ENCODE measurements at places on chromosomes 12 and 14.

DNA sequence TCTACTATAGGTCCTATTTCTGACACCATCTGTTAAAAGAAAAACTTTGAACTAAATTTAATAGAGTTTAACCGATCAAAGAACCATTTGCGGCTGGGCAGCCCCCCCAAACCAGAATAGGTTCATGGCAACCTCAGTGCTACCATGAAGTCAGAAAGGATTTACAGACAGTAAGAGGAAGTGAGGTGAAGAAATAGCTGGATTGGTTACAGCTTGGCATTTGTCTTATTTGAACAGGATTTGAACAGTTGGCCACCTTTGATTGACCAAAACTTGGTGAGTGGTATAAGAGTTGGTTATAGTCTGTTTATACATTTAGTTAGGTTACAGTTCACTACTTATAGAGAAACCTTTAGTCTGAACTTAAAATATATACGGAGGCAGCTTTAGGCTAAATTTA lies 88.9 kb downstream of the TXNDC16 start:
- no peak for DNase-seq

DNA sequence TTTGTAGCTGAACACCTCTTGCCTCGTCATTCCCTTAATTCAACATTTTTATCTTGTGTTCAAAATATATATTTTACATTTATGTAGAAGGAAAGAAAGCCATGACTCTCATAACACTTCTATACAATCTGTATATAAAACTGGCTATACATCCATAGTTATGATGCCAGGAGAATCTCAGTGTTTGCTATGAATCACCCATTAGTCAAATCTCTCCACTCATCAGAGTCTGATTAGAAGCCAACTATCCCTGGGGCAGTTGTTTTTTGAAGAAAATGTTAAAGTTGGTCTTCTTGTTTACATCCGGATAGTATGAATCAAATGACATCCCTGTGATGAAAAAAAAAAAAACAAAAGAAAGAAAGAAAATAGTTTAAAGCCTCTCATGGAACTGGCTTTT lies 503.9 kb downstream of the NELL2 start:
- no peak for DNase-seq

- no peak for DNase-seq
Measured at GRCh38 chr12:26857465-26858176, 24.6 kb upstream of the ITPR2 start.

DNA sequence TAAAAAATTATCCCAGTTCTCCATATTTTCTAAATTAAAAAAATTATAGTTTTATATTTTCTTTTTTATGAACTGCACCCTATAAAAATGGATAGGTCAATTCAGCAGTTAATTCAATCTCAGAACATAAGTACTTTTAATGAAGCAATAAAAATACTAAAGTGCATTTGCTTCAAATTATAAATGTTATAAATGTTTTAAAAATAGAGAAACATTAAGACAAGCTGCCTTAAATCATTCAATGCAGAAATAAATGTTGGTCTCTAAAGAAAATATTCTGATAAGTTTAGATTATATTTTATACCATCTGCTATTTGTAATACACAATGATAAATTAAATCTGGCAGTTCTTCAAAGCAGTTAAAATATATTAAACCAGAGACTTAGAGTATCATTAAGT lies 65.6 kb downstream of the ZC3H14 start:
- DNase-seq, result no peak

DNA sequence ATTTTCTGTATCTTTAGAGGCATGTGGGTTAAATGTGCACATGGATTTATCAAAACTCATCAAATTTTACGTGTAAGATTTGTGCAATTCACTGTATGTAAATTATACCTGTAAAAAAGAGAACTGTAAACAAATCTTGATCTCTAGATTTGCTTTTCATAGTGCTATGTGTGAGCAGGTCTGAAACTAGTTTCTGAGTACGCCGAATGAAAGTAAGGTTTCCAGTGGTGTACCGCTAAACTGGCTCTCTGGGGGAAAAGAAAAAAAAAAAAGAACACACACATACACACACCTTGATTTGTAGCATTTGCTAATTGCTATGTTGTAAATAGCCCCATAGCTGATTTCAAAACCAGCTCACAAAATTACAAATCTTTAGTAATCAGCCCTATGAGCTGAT lies 8.6 kb upstream of the SLC41A2 start:
- DNase-seq, result no peak

GRCh38 chr14:53328841-53329240 lies 175.7 kb upstream of the DDHD1 start:
- no peak for DNase-seq

GRCh38 chr14:105494606-105494929 lies 3.5 kb downstream of the TEDC1 start:
- no peak for DNase-seq

DNA sequence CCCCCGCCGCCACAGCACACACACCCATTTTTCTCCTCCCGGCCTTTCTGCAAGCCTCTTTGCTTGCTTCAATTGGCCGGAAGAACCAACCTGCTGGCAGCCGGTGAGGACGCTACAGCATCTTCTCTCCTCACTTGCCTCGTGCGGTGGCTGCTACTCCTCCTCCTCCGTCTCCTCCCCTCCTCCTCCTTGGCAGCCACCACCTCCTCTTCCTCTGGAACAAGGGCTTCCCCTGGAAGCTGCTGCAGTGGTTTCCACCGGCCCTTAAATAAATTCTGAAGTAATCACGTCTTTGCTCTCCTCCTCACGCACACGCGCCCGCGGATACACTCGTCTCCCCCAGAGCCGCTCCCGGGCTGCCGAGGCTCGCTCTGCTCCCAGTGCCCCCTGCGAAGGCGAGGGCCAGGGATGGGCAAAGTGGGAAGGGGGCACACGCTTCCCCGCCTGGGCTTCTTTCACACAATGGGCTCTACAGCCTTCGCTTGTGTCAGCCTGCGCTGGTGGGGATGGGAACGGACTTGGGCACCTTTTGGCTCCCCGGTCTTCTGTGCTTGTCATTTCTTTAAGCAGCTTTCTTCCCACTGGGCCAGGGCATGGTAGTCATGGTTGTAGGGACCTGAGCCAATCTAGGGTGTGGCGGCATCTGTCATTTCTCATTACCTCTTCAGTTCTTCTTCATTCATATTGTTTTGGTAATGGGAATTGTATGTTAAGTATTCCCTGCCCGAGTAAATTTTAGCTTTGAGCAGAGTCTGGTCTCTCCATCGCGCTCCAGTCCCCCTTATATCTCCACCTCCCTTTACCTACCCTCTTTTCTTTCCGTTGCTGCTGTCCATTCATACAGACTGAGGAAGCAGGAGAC lies at the start of gene PPFIA2:
PPFIA2 (minus strand) TSS at position 161 of the 862 bp plus-strand sequence.
- DNase-seq, result no peak

GRCh38 chr14:104136472-104137296 lies 1.7 kb upstream of the KIF26A start:
- DNase-seq, result no peak

DNA sequence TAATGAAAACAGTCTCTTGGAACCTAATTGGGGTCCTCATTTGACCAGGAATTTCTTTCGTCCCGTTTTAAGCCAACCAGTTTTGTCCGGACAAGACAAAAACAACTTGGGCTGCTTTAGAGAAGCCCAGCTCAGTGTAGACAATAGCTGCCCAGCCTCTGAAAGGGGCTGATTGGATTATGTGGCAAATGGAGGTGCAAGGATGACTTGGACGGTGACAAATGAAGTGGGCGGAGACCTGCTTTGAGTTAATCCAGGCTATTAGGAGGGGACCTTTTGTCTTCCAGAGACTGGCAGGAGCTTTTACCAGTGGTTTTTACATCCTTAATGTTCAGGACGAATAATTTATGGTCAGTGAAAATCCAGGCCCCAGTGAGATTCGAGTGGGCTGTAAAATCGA lies 4.8 kb downstream of the MEG3 start:
- no peak for DNase-seq

DNA sequence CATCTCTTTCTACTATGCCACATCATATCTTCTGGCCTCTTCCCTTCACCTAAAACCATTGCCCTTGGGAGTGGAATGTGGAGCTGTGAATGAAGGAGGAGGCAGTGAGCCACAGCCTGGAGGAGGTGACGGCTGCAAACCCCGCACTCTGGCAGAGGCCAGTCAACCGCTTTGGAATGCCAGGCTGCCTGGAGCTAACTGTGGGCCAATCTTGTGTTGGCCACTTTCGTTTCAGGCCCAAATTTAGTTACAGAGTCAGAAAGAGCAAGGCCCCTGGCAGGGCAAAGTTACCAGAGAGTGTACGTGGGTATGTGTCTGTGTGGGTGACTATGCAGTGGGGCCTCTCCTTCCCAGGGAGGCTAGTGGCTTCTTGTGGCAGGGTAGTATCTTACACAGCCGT lies 40.1 kb downstream of the CACNA1C start:
- no peak for DNase-seq

DNA sequence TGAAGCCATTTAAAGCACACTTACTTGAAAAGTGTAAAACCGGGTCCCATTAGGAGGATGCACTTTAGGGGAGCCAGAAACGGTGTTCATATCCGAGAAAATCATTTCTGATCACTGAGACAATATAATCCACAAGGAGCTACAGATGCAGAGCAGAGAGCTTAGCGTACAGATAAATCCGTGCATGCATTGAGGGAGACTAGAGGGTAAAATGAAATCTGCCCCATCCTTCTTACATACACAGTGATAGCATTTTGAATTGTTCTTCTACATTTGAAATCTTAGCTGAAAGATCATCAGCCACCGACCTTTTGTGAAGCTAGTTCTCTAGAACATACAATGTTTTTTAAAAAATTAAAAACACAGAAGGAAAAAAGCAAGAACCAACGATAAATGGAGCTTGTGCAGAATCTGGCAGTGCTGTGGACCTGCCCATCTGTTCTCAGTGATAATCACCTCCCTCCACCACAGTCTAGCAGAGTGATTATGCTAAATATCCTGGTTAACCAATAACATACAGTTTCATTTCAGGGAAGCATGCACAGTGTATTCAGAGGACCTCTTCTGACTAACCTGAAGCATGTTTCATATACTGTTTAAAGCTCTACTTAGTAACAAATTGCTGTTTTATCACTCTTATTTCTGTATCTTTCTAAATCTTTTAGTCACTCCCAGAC lies 161.1 kb downstream of the PPFIA2 start:
- no peak for DNase-seq

GRCh38 chr12:69879007-69879960 lies 54.3 kb downstream of the MYRFL start:
- DNase-seq, result peak; percentile 53

DNA sequence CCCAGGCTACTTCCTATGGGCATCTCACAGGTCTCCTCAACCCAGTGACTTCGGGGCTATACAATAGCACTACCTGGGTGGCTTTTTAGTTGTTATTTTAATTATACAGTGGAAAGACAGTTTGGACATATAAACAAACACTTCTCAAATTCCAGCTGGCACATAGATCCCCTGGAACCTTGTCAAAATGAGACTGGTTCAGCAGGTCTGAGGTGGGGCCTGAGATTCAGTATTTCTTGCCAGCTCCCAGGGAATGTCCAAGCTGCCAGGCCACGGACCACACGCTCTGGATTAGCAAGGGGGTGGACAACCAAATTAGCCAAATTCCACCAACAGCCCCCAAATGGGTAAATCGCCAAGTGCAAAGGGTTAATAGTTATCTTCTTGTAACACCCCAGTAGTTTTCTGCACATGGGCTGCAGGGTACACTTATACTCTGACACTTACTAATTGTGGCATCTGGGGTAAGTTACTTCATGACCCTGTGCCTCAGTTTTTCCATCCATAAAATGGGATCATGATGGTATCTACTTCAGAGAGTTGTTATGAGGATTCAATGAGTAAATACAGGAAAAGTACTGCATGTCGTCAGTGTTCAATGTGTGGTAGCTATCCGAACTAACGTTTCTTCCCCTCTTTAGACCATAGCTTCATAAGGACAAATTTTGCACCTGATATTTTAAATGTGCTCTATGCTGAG lies 789.4 kb upstream of the TBX3 start:
- no peak for DNase-seq

DNA sequence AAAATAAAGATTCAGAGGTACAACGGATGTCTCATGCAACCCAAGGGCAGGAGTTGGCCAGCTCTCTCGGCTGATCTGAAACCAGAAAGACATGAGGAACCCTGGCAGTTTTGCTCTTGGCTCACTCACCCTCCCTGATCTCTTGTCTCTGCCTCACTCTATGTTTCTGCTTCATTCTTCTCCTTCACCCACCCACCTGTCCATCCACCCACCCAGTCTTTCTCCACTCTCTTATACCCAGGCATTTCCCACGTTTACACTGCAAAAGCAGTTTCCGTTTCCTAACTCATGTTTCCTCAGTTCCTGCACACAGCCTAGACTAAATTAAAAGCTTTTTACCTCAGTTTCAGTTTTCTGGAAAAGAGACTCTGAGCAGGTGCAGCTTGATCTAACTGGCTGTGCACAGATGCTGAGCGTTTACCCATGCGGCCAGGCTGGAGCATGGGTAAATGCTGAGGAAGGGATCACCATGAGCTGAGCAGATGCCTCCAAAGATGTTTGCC lies 157.6 kb downstream of the PRKCH start:
- peak; percentile 64 for DNase-seq

GRCh38 chr12:3145033-3145432 lies 67.9 kb downstream of the TSPAN9 start:
- no peak for DNase-seq

DNA sequence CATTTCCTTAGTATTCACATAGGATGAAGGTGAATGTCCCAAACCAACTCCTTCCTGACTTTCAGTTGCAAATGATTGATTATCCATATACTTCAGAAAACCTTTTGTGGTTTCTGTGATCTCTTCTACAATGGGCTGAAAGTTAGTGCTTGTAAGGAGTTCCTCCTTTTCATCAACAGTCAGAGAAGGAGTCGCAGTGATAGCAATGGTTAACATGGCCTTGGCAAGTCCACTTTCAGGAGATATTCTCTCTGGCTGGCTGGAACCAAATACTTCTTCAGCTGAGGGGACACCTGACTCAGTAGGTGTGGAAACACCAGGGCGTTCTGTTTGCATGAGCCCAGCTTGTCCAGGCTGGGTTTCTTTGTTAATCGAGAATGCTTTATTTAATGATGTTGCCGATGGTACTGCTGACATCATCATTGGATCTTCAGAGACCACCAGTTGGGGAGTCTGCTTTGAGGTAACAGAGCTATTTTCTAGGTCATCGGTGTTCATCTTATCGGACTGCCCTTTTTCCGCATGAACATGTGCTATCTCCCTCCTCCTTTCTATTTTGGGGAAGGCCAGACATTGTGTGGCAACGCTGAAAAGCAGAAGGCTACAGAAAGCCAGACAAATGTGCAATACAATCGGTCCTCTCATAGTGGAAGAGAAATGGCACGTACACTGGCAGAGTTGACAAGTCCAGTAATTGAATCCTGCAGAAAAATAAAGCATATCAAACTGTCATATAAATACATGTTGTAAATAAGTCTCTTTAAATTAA lies 13.1 kb downstream of the ARMH4 start:
- no peak for DNase-seq

- no peak for DNase-seq
Measured at GRCh38 chr12:90030726-90031125, 322.1 kb upstream of the ATP2B1 start.
